ENCODE measurements at places on chromosomes 1 and 21. TPM values are rescaled to one million over a fixed set of nuclear protein-coding genes. Genes with fewer than 3 reads are reported as not detected.

Gene EVA1C
- total RNA-seq: 1.5 TPM

Gene CALML6
- total RNA-seq: under 0.01 TPM

Gene CYP4A11
- under 0.01 TPM for total RNA-seq

Gene RNF186
- total RNA-seq: not detected

Gene CD1B
- not detected for total RNA-seq

Gene APCS
- total RNA-seq: not detected

Gene CELA3A
- total RNA-seq: not detected

Gene PSRC1
- 6.9 TPM for total RNA-seq

Gene BTG3
- 24.3 TPM for total RNA-seq

Gene SHCBP1L
- under 0.01 TPM for total RNA-seq

Gene AGT
- total RNA-seq: 6.4 TPM

Gene RGS13
- not detected for total RNA-seq

Gene CBR1
- total RNA-seq: 15.0 TPM

Gene WDR77
- 15.0 TPM for total RNA-seq

Gene CACNA1S
- total RNA-seq: under 0.01 TPM

Gene NBPF20
- 4.7 TPM for total RNA-seq

Gene FRRS1
- total RNA-seq: 1.5 TPM

Gene GNG4
- 46.7 TPM for total RNA-seq

Gene NCMAP
- total RNA-seq: under 0.01 TPM

Gene CNN3
- total RNA-seq: 123 TPM

Gene HPCAL4
- 51.4 TPM for total RNA-seq

Gene MYBPHL
- total RNA-seq: not detected

Gene CAMK1G
- total RNA-seq: 3.4 TPM

Gene GNAT2
- not detected for total RNA-seq

Gene IFI44L
- 4.4 TPM for total RNA-seq

Gene TMEM125
- 0.49 TPM for total RNA-seq

Gene TMPRSS2
- not detected for total RNA-seq

Gene HSD3B2
- not detected for total RNA-seq

Gene REN
- total RNA-seq: not detected

Gene GPR37L1
- total RNA-seq: 1.2 TPM

Gene SLC9C2
- 1.2 TPM for total RNA-seq

Gene SHISA4
- total RNA-seq: 17.2 TPM

Gene USF1
- 87.0 TPM for total RNA-seq

Gene LMX1A
- total RNA-seq: not detected

Gene RHCE
- total RNA-seq: 0.25 TPM

Gene GPR25
- total RNA-seq: 0.25 TPM

Gene CD1E
- total RNA-seq: not detected

Gene HSD3B1
- total RNA-seq: not detected

Gene NR1I3
- total RNA-seq: under 0.01 TPM

Gene CRP
- not detected for total RNA-seq

Gene ARTN
- total RNA-seq: 0.49 TPM

Gene CYP4A22
- total RNA-seq: not detected

Gene NPHS2
- not detected for total RNA-seq

Gene FAM78B
- total RNA-seq: 6.6 TPM
